ENCODE measurements at places on chromosomes 12 and 14. TPM values are rescaled to one million over a fixed set of nuclear protein-coding genes. Genes with fewer than 3 reads are reported as not detected.

DNA sequence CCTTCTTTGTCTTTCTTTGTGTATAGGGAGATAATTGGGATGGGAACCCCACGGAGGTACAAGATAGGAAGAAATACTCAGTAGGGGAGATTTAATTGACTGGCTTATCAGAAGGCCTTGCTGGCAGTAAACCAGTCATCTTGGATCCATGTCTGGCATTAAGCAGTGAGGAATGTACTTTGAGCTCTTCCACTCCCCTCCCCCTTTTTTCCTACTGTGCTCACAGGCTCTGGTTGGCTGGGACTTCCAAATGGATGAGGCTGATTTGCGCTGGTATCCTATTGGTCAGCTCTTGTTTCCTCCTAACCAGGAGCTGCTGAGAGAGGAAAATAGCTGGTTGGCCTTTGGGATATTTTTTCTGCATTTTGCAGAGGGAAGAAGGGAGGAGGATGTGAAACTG is 24.7 kb downstream of the NGDN start:
- DNase-seq = no peak

DNA sequence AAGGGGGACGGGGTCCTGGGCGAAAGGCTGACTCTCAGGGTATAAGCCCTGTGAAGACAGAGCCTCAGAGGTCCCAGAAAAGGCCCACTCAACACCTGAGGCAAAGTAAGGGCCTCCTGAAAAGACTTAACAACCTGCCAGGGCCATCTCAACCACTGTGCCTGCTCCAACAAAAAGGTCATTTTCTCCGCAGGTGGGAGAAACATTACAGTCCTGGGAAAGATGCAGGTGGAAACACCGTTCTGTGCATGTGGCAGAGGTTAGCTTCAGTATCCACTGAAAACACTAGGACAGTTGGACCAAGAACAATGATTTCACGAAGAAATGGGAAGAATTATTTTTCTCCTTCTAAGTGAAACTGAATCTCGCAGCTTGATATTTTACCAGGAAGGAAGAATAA is 50.9 kb downstream of the CCDC88C start:
- no peak for DNase-seq

DNA sequence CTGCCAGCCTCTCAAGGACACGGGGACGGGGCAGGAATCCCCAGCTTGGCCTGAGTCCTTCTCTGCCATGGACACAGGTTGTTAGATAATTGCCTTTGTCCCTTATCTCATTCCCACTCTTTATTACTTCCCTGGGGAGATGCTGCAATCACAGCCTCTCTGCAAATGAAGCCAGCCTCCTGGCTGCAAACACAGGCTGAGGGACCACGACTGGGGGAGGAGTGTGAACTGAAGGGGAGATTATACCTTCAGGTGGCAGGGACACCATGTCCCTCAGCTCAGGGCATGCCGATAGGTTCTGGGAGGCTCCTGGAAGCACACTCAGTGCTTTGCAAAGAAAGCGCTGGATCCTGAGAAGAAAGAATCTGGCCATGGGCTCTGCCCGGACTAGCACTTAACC is 16.1 kb upstream of the CHGA start:
- DNase-seq = no peak

- DNase-seq = no peak
These were observed 53.8 kb upstream of the CLEC14A start for GRCh38 chr14:38309522-38310277.

DNA sequence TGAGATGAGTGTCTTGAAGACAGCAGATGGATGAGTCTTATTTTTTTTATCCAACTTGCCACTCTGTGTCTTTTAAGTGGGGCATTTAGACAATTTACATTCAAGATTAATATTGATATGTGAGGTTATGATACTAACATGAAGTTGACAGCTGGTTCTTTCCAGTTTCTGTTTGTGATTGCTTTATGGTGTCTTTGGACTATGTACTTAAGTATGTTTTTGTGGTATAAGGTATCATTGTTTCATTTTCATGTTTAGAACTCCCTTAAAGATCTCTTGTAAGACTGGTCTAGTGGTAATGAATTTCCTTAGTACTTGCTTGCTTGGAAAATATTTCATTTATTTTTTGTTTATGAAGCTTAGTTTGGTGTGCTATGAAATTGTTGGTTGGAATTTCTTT is 550.3 kb upstream of the NOVA1 start:
- DNase-seq = no peak

DNA sequence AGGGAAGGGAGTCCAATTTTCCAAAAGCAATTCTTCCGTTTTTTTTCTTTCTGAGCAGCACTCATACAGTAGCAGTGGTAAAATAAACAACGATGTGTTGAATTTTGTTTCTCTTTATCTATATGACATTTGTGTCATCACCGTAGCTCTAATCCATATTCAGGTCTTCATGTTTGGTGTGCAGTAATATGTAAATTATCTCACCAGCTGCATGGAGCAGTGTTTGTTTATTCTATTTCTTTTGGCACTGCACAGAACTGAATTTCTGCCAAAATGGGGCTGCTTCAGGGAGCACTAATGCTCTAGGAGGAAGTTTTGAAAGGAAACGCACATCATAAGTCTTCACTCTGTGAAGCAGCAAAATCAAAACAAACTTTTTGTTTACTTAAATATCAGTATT is 130.0 kb upstream of the NPAS3 start:
- DNase-seq = no peak

- no peak for DNase-seq
These were observed 1197.9 kb downstream of the VRK1 start for GRCh38 chr14:97995038-97995437.

GRCh38 chr12:27334042-27334720 is 1.5 kb downstream of the BMAL2 start:
- no peak for DNase-seq

GRCh38 chr14:104332634-104333270 is 194.4 kb downstream of the KIF26A start:
- no peak for DNase-seq

DNA sequence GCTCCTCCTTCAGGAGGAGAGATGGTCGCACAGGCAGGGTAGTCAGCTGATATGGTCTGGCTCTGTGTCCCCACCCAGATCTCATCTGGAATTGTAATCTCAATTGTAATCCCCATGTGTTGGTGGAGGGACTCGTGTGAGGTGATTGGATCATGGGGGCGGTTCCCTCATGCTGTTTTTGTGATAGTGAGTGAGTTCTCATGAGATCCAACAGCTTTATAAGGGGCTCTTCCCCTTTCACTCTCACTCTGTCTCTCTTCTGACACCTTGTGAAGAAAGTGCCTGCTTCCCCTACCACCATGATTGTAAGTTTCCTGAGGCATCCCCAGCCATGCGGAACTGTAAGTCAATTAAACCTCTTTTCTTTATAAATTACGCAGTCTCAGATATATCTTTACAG is 218.9 kb upstream of the TMTC1 start:
- DNase-seq = no peak

Gene IRAK3
- 9.5 TPM for total RNA-seq

Gene OR4E2
- total RNA-seq = not detected

Gene GPRC5A
- total RNA-seq = 1.8 TPM

Gene TAS2R8
- total RNA-seq = not detected

Gene SPATA7
- 10.0 TPM for total RNA-seq
